Cerebellar nuclear complex (tissue), 1 donor: ENCODE measurements at places on chromosomes 1 and 21.

DNA sequence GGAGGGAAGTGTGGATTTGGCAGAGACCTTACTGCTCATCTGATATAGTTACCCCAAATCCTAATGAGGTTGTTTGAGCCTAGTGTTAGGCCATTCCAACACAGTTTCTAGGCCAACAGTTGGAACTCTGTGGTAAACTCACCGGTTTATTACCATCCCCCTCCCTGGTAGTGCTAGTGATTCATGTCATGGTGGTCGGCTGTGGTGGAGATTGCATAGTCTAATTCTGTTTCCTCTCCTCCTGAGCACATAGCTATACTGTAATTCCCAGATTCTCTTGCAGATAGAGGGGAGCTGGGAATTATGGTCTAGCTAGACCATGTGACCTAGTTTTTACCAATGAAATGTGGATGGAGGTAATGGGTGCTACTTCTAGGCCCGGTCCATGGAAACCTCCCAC lies 123.7 kb upstream of the KIF26B start:
- no peak for DNase-seq

GRCh38 chr1:165057956-165058355 lies 298.6 kb downstream of the LMX1A start:
- no peak for DNase-seq

- no peak for DNase-seq
Measured at GRCh38 chr21:45584786-45585185, 42.5 kb upstream of the SLC19A1 start.

- no peak for DNase-seq
Measured at GRCh38 chr1:236425031-236425663, 31.1 kb downstream of the EDARADD start.

DNA sequence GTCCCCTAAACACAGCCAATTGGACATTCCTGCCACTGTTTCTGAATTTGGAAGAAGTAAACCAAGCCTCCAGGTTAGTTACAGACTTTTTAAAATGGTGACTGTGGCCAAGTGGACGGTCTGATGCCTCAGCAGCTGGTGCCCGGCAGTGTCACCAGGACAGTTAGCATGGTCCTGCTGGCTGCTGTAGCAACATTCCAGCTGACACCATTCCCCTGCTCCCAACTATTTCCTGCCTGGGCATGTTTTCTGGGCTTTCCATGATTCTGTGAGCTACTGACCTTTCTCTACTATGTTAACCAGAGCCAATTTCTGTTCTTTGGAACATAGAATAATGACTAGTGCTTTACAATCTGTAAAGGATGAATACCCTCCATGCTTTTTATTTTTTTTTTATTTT lies 95.0 kb downstream of the TLR5 start:
- DNase-seq = no peak

DNA sequence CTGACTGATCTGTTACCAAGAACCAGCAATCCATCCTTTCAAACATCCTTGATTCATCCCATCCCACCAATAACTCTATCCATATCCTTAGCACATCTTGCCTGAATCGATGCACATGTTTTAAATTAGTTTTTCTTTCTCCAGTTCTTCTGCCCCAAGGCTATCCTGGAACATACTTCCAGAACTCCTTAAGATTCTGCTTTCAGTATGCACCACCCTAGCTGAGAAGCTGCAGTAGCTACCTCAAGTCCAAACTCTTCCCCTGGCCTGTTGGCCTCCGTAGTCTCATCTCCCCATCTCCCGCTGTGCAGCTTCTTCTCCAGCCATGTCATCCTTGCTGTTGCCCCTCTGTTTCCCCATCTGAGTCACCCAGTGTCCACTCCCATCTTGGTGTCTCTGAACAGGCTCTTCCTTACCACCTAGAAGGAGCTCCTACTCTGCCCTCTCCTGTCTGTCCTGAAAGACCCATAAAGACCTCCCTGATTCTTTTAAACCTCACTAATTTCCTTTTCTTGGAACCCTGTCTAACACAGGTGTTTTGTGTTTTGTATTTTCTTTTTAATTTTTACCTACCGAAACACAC lies 108.0 kb downstream of the SGIP1 start:
- DNase-seq = no peak

- no peak for DNase-seq
Measured at GRCh38 chr21:26539566-26539965, 33.5 kb downstream of the CYYR1 start.

DNA sequence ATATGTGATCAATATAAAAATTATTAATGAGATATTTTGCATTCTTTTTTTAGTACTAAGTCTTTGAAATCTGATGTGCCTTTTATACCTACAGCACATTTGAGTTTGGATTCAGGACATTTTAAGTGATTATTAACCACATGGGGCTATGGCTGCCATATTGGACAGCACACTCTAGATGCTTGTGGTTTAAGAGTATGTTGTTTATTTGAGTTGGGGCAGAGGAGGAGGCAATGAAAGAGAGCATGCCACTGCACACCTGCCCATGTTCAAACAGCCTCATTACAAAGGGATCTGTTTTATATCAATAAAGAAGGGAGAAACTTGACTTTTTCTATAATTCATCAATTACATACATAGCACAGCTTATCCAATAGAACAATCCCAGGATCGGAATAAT lies 99.4 kb upstream of the EDEM3 start:
- no peak for DNase-seq

GRCh38 chr1:30777904-30778153 lies 20.3 kb upstream of the LAPTM5 start:
- DNase-seq = no peak

DNA sequence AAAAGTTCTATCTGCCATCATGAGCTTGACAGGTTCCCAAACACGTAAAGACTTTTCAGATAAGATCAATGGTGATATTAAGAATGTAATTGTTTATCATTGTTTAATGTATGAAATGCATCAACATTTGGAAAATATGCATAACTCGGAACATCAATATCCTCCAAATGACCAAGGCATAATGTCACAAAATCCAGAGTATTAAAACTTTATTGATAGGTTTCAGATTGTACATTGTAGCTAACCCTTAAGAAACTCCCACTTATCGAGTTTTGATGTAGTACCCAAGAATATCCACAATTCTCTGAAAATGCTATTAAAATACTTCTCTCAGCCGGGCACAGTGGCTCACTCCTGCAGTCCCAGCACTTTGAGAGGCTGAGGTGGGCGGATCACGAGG lies 12.1 kb upstream of the TNNI1 start:
- no peak for DNase-seq

- no peak for DNase-seq
Measured at GRCh38 chr1:173193639-173194038, 13.5 kb downstream of the TNFSF4 start.

DNA sequence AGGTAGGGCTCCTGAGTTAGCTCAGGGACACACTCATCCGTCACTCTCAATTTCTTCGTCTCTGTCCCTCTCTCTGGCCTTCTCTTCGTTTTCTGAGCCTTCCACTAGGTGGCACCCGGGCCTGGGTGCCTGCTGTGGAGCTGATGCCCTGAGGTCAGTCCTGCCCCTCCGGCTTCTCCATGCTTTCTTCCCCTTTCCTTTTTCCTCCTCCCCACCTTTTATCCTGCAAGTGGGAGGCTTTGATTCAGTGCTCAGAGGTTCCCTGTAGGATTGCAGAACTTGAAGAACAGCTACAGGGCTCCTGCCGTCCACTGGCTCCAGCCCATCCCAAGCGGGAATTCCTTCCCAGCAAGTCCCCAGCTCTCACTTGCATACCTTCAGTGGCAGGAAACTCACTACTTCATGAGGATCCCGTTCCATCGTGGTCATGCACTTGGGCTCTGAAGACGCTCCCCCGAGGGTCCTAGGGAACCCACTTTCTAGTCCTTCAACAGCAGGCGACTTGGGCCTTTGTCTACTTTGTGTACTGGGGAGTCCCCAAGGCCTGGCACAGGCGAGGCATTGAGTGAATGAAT lies 45.6 kb downstream of the SRRM1 start:
- no peak for DNase-seq

GRCh38 chr1:212438831-212439237 lies 6.1 kb downstream of the NENF start:
- DNase-seq = no peak

DNA sequence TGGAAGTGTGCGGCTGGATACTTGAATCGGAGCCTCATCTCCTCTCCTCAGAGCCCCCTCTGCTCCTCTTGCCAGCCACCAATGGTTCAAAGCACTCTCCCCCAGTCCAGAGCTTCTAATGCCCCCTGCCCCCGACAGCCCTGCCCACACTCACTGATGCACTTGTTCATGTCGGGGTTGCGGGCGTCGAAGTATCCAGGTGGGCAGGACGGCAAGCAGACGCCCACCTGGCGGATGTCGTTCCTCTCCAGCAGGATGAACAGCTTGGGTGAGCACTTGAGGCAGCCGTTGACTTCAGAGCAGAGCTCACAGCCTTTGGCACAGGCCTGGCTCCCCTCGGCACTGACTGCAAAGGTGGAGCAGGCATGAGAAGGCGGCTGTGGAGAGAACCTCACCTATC lies 18.4 kb downstream of the RSPO1 start:
- no peak for DNase-seq

DNA sequence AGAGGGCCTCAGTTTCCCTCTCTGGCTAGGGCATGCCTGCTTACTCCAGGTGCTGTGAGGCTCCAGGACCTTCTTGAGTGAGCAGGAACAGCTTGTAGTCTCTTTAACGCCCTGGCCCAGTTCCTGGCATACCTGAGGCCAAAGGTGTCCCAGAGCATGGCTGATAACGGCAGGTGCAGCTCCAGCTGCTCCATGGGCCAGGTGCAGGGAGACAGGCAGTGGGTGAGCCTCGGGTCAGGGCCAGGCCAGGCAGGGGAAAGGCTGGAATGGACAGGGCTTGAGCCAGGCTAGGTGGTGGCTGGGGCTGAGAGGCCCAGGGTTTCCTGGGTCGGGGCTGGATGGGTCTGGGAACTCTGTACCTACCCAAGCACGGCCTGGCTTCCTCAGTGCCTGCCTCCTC lies 18.3 kb downstream of the EDN2 start:
- no peak for DNase-seq

DNA sequence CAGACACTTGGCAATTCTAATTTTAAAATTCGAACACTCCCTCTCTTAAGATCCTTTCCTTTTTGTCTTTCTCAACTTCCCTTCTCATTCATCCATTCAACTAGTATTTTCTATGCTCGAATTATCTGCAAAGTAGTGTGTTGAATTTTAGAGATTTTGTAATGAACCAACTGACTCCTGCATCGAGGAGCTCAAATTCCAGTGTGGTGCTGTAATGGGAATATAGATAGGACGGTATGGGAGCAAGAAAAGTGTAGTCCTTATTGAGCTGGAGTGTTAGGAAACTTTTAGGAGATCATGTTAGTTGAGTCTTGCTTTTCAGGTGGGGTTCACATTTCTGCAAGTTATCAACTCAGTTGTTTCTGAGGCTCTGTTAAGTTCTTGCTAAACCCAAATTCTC lies 897.5 kb downstream of the TTLL7 start:
- no peak for DNase-seq

DNA sequence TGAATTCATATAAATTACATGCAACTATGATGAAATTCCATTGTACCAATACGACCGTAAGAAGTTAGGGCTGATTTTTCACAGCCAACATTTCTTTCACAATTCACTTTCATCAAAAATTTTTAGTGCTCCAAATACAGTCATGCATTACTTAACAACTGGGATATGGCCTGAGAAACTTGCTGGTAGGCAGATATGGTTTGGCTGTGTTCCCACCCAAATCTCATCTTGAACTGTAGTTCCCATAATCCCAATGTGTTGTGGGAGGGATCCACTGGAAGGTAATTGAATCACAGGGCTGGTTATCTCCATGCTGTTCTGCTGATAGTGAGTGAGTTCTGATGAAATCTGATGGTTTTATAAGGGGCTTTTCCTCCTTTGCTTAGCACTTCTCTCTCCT lies 244.4 kb downstream of the AKT3 start:
- DNase-seq = no peak

DNA sequence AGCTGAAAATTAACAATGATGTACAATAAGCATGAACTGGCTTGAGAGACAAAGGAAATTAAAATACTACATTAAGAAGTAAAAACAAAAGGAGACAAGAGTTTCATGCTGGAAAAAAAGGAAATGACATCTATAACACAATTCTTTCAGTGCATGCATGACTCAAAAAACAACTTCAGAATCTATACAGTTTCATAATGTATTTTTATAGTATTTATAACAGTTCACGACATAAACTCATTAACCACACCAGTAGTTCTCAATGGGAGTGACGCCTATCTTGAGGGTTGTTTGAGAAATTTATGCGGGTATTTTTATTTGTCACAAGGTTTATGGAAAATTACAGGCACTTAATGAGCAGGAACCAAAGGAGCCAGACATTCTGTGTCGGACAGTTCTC lies 168.5 kb downstream of the SMYD3 start:
- no peak for DNase-seq

- DNase-seq = no peak
Measured at GRCh38 chr1:248009681-248010080, 3.8 kb upstream of the OR2L5 start.

GRCh38 chr21:19489930-19490329 lies 1086.3 kb upstream of the TMPRSS15 start:
- no peak for DNase-seq

GRCh38 chr1:7387053-7387927 lies 383.8 kb upstream of the VAMP3 start:
- no peak for DNase-seq

DNA sequence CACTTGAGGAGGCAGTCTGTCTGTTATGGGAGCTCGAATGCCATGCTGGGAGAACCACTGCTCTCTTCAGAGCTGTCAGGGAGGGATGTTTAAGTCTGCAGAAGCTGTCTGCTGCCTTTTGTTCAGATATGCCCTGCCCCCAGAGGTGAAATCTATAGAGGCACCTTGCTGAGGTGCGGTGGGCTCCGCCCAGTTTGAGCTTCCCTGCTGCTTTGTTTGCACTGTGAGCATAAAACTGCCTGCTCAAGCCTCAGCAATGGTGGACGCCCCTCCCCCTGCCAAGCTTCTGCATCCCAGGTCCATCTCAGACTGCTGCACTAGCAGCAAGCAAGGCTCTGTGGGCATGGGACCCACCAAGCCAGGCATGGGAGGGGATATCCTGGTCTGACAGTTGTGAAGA lies 247.5 kb downstream of the LMX1A start:
- no peak for DNase-seq

DNA sequence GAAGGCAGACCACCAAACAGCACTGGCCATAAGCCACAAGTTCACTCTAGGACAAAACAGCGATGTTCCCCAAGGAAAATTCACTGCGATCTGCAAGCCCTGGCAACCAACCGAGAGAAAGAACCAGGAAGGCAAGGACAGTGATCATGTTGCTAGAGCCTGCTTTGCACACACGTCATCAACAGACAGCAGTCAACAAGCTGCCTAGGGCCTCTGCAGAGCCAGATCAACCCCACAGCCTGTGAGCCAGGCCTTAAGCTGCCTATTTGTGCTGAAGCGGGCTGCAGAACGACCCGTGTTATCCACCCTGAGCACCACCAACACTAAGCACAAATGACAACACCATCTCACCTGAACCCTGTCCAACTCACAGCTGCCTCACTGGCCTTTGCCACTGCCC lies 6.2 kb upstream of the YRDC start:
- no peak for DNase-seq

DNA sequence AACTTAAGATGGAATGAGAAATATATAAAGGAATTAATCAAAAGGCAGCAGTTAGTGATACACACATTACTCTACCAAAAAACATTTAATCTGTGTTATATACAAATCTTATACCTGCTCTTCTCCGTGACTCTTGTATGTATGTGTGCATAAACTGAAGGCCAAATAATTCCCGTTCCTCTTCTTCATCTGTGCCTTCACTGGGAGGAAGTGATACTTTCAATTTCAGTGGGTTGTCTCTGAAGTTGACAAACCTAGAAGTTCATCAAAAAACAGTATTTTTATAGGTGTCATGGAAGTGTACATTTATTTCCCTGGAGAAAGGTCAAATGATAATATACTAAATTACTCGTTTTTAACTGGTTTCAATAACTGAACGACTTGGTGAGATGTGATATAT lies 19.3 kb downstream of the TRMT13 start:
- DNase-seq = no peak
